ENCODE measurements at places on chromosomes 1 and 21.

DNA sequence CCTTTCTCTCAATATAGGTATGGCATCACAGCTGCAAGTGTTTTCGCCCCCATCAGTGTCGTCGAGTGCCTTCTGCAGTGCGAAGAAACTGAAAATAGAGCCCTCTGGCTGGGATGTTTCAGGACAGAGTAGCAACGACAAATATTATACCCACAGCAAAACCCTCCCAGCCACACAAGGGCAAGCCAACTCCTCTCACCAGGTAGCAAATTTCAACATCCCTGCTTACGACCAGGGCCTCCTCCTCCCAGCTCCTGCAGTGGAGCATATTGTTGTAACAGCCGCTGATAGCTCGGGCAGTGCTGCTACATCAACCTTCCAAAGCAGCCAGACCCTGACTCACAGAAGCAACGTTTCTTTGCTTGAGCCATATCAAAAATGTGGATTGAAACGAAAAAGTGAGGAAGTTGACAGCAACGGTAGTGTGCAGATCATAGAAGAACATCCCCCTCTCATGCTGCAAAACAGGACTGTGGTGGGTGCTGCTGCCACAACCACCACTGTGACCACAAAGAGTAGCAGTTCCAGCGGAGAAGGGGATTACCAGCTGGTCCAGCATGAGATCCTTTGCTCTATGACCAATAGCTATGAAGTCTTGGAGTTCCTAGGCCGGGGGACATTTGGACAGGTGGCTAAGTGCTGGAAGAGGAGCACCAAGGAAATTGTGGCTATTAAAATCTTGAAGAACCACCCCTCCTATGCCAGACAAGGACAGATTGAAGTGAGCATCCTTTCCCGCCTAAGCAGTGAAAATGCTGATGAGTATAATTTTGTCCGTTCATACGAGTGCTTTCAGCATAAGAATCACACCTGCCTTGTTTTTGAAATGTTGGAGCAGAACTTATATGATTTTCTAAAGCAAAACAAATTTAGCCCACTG is 11.5 kb downstream of the HIPK1 start:
- no peak overlapping the region for H3K27ac ChIP-seq
- H3K4me1 ChIP-seq: peaks cover 12% of the 10 kb centered on the region
- H3K36me3 ChIP-seq: peaks cover 25% of the 10 kb centered on the region
- no peak overlapping the region for H3K4me3 ChIP-seq
- H3K27me3 ChIP-seq: no peaks in the 10 kb centered on the region

- H3K4me1 ChIP-seq: peaks cover 24% of the 10 kb centered on the region
- H3K4me3 ChIP-seq: peak overlapping the region; percentile 68
- DNase-seq: no peak
Observed at GRCh38 chr1:161164901-161165610, 1.2 kb upstream of the PPOX start.

GRCh38 chr1:203450001-203450400 is 25.6 kb upstream of the PRELP start:
- H3K27ac ChIP-seq: no peak overlapping the region
- no peaks in the 10 kb centered on the region for H3K36me3 ChIP-seq
- peaks cover 27% of the 10 kb centered on the region for H3K4me1 ChIP-seq
- no peak for DNase-seq

- H3K27ac ChIP-seq: no peak overlapping the region
- no peaks in the 10 kb centered on the region for H3K4me1 ChIP-seq
- H3K36me3 ChIP-seq: no peaks in the 10 kb centered on the region
- DNase-seq: no peak
Observed at GRCh38 chr1:38270849-38271633, 224.4 kb upstream of the POU3F1 start.

DNA sequence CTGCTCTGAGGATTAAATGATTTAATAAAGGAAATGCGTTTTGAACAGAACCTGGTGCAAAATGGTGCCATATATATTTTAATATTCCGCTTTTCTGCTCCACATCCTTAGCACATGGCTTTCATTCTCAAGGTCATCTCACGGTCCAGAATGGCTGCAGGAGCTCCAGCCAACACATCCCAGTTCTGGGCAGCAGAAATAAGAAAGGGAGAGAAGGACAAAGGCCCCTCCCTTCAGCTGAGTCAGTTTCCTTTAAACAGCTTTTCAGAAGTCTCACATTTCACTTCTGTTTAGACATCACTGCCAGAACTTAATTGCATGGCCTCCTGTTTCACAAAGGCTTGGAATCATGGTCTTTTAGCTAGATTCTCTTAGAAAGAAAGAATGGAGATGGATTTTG is 75.2 kb upstream of the LRRN2 start:
- H3K27ac ChIP-seq: no peak overlapping the region
- peaks cover 32% of the 10 kb centered on the region for H3K27me3 ChIP-seq
- peaks cover 6% of the 10 kb centered on the region for H3K4me1 ChIP-seq
- no peaks in the 10 kb centered on the region for H3K36me3 ChIP-seq
- DNase-seq: no peak

DNA sequence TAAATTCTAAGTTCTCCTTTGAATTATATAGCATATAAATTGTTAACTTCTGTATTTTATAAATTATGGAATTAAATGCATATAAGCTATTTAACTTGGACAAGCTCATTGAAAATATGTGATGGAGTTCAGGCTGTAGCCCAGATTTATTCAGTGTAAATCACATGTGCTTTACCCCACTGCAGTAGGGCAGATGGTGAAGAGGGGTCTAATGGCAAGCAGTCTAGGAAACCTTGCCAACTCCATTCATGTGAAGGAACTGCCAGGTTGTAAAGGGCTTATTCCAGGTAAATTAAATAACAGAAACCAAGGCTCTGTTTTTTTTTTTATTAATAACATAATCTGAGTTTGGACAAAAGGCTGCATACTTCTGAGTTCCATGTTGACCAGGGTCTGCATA is 243.2 kb downstream of the NCAM2 start:
- no peak for DNase-seq
- no peaks in the 10 kb centered on the region for H3K27me3 ChIP-seq
- no peak overlapping the region for H3K27ac ChIP-seq
- H3K4me3 ChIP-seq: no peak overlapping the region

GRCh38 chr1:176949033-176949662 is 215.4 kb downstream of the ASTN1 start:
- H3K4me3 ChIP-seq: no peak overlapping the region
- DNase-seq: peak; percentile 75
- H3K27me3 ChIP-seq: peaks cover 4% of the 10 kb centered on the region
- no peak overlapping the region for H3K27ac ChIP-seq
- peaks cover 12% of the 10 kb centered on the region for H3K36me3 ChIP-seq
- peaks cover 9% of the 10 kb centered on the region for H3K4me1 ChIP-seq

DNA sequence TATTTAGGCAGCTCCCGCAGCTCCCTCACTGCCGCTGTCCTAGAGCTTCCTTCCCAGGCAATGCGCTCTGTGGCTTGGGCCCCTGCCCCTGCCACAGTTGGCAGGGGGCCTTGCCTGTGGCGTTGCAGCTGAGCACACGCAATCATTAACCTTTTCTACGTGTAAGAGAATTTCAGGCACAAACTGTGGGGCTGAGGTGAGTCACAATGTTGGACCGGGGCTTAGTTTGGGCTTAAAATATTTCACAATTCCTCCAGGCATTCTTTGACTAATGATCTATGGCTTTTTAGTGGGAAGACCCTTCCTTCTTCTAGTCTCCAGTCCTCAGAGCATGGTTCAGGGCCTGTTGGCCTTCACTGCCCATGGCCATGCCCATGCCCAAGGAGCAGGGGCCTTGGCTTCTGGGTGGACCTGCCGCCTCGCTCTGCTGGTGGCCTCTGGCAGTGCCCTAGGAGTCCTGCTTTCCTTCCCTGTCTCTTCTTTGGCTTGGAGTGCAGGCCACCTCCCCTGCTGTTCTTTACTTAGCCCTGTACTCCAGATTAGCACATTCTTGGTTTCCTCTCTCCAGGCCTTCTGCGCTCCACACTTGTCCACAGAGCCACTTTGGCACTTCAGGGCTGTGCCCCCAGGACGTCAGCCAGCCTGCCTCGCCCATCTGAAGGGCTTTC is 39.2 kb downstream of the MAPKAPK2 start:
- no peaks in the 10 kb centered on the region for H3K27me3 ChIP-seq
- peak overlapping the region; percentile 58 for H3K27ac ChIP-seq
- H3K4me1 ChIP-seq: peaks cover 11% of the 10 kb centered on the region
- no peaks in the 10 kb centered on the region for H3K36me3 ChIP-seq
- DNase-seq: no peak

- H3K4me3 ChIP-seq: no peak overlapping the region
- no peak overlapping the region for H3K27ac ChIP-seq
- no peak for DNase-seq
- H3K27me3 ChIP-seq: peaks cover 9% of the 10 kb centered on the region
- no peaks in the 10 kb centered on the region for H3K36me3 ChIP-seq
Observed at GRCh38 chr21:42062236-42063022, 8.7 kb upstream of the UMODL1 start.

DNA sequence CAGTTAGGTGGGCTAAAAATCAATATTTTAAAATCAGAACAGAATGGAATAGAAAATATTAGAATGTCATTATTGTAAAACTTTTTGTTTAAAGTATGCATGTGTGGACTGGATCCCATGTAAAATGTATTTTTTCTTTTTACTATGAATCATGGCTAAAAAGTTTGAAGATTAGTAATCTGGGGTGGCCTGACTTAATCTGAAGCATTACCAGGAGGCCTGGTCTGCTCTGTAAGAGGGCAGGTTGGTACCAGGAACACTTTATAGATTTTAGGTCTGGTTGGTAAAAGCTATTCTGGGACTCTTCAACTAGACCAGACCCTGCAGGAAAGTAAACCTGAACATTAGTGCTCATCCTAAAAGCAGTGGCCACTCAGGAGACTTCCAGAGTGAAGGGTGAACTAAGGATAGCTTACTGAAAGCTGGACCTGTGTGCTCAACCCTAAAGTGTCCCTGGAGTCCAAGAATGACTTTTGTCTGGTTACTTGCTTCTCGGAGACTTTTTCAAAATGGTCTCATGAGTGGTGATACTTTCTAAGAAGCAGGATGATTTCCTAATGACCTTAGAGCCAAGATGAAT is 16.5 kb downstream of the RGL1 start:
- peaks cover 25% of the 10 kb centered on the region for H3K4me1 ChIP-seq
- no peak overlapping the region for H3K4me3 ChIP-seq
- no peak for DNase-seq
- H3K36me3 ChIP-seq: peaks cover 13% of the 10 kb centered on the region
- no peak overlapping the region for H3K27ac ChIP-seq

DNA sequence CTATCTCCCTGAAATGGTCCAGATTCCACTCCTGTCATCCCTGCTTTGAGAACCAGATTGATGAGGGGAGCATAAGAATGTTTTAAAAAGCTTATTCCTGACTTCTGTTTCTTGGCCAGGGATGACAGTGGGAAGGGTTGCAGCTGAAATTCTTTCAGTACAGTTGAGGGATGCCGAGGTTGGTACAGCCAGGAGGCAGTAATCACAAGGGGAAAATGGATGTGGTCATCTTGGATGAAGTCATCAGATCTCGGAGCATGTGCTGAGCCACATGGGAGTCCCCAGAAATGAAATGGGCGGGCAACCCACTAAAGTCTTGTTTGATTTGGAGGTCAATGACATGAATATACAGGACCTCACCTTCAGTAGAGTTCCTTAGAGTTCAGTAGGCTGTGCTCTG is 18.7 kb upstream of the PLA2G2E start:
- H3K36me3 ChIP-seq: no peaks in the 10 kb centered on the region
- DNase-seq: no peak
- no peak overlapping the region for H3K4me3 ChIP-seq
- no peak overlapping the region for H3K27ac ChIP-seq
- no peaks in the 10 kb centered on the region for H3K4me1 ChIP-seq
- H3K27me3 ChIP-seq: peaks cover 11% of the 10 kb centered on the region

DNA sequence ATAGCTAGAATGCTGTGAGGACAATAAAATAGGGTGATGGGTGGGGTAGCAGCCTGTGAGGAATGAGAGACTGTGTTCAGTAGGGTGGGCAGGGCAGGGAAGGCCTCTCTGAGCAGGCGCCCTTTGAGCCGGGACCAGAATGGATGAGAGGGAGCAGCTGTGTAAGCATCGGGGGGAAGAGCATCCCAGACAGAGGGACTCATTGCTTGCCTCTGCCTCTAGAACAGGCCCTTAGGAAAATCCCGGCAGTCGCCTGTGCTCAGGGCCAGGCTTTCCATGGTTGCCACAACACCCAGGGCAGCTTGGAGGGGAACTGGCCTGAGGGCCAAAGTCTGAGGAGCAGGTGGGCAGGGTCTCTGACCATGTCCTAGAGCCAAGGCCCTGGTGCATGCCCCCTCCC is 774 bp downstream of the SLC2A7 start:
- peaks cover 3% of the 10 kb centered on the region for H3K27me3 ChIP-seq
- no peak overlapping the region for H3K27ac ChIP-seq
- H3K4me3 ChIP-seq: no peak overlapping the region
- DNase-seq: no peak
- H3K36me3 ChIP-seq: no peaks in the 10 kb centered on the region
- H3K4me1 ChIP-seq: no peaks in the 10 kb centered on the region

DNA sequence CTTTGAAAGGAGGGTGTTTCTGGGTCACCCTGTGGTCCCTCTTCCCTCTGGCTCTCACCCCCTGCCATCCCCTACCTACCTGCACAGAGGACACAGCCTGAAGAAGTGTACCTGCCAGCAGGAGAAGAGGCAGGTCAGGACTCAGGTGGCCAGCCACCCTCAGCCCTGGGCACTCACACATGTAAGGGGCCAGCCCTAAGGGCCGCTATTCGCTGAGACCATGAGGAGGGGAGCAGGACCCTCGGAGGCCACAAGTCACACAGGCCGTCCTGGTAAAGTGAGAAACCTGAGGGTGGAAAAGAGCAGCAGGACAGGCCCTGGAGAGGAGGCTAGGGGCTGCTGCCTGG is 1.2 kb downstream of the ZNF692 start:
- peaks cover 16% of the 10 kb centered on the region for H3K4me1 ChIP-seq
- H3K4me3 ChIP-seq: peak overlapping the region; percentile 92
- no peak for DNase-seq
- peak overlapping the region; percentile 95 for H3K27ac ChIP-seq

- no peak overlapping the region for H3K4me3 ChIP-seq
- no peak for DNase-seq
- no peaks in the 10 kb centered on the region for H3K36me3 ChIP-seq
- H3K27ac ChIP-seq: no peak overlapping the region
- H3K4me1 ChIP-seq: no peaks in the 10 kb centered on the region
Observed at GRCh38 chr1:242784084-242784483, 259.6 kb upstream of the PLD5 start.

DNA sequence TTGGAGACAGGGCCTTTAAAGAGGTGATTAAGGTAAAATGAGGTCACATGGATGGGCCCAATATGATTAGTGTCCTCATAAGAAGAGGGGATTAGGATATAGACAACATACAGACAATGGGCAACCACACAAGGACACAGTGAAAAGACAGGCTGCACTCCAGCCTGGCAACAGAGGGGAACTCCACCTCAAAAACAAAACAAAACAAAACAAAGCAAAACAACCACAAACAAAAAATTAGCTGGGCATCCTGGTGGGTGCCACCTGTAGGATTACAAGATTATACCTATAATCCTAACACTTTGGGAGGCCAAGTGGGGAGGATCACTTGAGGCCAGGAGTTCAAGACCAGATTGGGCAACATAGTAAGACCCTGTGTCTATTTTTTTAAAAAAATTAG is 4.8 kb upstream of the MDM4 start:
- DNase-seq: no peak
- H3K27ac ChIP-seq: peak overlapping the region; percentile 35
- peaks cover 9% of the 10 kb centered on the region for H3K36me3 ChIP-seq
- H3K4me1 ChIP-seq: peaks cover 9% of the 10 kb centered on the region

GRCh38 chr1:223022641-223023473 is 120.2 kb downstream of the TLR5 start:
- H3K36me3 ChIP-seq: peaks cover 4% of the 10 kb centered on the region
- peaks cover 7% of the 10 kb centered on the region for H3K27me3 ChIP-seq
- H3K4me3 ChIP-seq: peak overlapping the region; percentile 5
- H3K27ac ChIP-seq: peak overlapping the region; percentile 68
- DNase-seq: no peak

GRCh38 chr1:155860970-155861510 is 1.7 kb downstream of the SYT11 start:
- peaks cover 22% of the 10 kb centered on the region for H3K27me3 ChIP-seq
- peaks cover 4% of the 10 kb centered on the region for H3K36me3 ChIP-seq
- no peak overlapping the region for H3K27ac ChIP-seq
- peak overlapping the region; percentile 42 for H3K4me3 ChIP-seq

Data from type B pancreatic cell (in vitro differentiated cells).